ENCODE measurements at places on chromosomes 16 and 17. TPM values are rescaled to one million over a fixed set of nuclear protein-coding genes. Genes with fewer than 3 reads are reported as not detected.

- no peak for DNase-seq
Observed at GRCh38 chr16:19781226-19781625, 63.2 kb downstream of the IQCK start.

Gene NACA2
- total RNA-seq, result not detected

Gene KRTAP4-1
- not detected for total RNA-seq

Gene NOG
- 9.2 TPM for total RNA-seq

Gene CHD9NB
- not detected for total RNA-seq

Gene CD300E
- total RNA-seq, result not detected

GRCh38 chr17:37090941-37091340 is 142.2 kb downstream of the AATF start:
- DNase-seq, result no peak
